A375 (cell line): ENCODE measurements at places on chromosomes 2 and 18. TPM values are rescaled to one million over a fixed set of nuclear protein-coding genes. Genes with fewer than 3 reads are reported as not detected.

SLC5A7 gene
- 0.05 TPM in 1 of 2 replicates, not detected in the other for total RNA-seq

CYP26B1 gene
- 1.6 and 2.3 TPM in 2 replicates for total RNA-seq

HDAC4 gene
- total RNA-seq, result 6.3 and 9.9 TPM in 2 replicates

ADGRF3 gene
- total RNA-seq, result 2.1 TPM in 1 of 2 replicates, not detected in the other

TNP1 gene
- total RNA-seq, result not detected in 2 replicates

TRABD2A gene
- 3.2 and 4.0 TPM in 2 replicates for total RNA-seq

ITGA4 gene
- 30.0 and 31.6 TPM in 2 replicates for total RNA-seq

MAL gene
- total RNA-seq, result not detected in 2 replicates

RAB3GAP1 gene
- 27.6 and 29.1 TPM in 2 replicates for total RNA-seq

CD8B2 gene
- not detected in 2 replicates for total RNA-seq

C2orf81 gene
- 5.5 and 8.5 TPM in 2 replicates for total RNA-seq
